ENCODE measurements at places on chromosomes 13 and 19.

DNA sequence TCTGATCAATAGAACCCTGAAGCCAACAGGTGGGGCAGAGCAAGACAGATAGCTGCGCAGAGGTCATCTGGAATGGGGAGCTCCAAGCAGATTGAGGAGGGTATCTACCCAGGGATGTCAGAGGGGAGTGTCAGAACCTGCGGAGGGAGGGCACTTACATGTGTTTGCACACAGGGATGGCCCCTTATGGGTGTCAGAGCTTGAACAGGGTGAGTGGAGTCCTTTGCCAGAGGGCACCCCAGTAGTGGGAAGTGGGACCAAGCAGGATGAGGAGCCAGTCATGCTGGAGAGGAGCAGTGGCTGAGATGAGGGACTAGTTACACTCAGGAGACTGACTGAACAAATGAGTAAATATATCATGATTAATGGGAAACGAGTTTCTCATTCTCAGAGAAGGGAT is 17.0 kb upstream of the SIGLEC14 start:
- no peak for DNase-seq

GRCh38 chr19:16673231-16673630 is 12.3 kb downstream of the TMEM38A start:
- DNase-seq, result no peak

DNA sequence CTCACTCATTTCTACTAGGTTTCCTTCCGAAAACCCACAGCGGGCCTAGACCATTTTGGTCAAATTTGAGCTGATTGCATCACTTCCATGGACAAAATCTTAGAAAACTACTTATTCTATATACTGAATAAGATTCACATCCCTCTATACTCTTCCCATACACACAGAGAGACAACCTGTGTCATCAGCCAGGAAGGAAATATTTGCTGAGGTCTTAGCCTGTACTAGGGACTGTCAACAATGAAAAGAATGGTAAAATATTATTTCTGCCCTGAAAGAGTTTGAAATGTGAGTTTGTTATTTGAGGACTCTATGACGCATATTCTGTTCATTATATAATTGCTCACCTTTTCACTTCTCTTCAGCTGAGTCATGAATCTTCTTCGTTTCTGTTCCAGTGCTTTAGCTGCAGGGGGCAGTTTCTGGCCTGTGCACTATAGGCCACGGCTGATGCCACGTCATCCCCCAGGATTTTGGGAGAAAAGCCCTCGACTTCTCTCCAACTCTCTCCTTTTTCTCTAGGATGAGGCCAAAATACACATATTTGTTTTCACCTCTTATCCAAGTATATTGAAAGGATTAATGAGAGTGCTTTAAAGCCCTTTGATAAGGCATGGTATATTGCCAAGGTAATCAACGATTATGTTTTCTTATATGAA is 47.7 kb downstream of the GSX1 start:
- DNase-seq, result no peak

- no peak for DNase-seq
Measured at GRCh38 chr13:79647533-79647932, 166.6 kb downstream of the NDFIP2 start.

GRCh38 chr19:51983361-51983760 is 3.3 kb downstream of the ZNF350 start:
- no peak for DNase-seq

DNA sequence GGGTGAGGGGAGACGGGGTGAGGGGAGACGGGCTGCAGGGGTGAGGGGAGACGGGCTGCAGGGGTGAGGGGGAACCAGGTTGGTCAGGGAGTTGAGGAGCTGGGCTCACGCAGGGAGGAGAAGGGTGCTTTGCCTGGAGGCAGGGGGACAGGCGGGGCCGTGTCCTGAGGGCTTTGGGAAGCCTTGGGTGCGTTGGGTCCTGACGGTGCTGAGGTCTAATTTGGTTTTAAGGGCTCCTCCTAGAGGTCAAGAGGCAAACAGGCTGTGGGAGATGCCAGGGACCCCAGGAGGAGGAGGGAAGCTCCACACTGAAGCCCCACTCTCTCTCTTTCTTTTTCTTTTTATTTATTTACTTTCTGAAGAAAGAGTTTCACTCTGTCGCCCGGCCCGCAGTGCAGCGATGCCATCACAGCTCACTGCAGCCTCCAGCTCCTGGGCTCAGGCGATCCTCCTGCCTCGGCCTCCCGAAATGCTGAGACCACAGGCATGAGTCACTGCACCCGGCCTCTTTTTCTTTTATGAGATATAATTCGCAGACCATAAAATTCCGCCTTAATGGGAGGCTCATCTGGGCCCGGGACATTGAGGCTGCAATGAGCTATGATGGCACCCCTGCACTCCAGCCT is 9.3 kb upstream of the MISP start:
- DNase-seq, result peak; percentile 45

DNA sequence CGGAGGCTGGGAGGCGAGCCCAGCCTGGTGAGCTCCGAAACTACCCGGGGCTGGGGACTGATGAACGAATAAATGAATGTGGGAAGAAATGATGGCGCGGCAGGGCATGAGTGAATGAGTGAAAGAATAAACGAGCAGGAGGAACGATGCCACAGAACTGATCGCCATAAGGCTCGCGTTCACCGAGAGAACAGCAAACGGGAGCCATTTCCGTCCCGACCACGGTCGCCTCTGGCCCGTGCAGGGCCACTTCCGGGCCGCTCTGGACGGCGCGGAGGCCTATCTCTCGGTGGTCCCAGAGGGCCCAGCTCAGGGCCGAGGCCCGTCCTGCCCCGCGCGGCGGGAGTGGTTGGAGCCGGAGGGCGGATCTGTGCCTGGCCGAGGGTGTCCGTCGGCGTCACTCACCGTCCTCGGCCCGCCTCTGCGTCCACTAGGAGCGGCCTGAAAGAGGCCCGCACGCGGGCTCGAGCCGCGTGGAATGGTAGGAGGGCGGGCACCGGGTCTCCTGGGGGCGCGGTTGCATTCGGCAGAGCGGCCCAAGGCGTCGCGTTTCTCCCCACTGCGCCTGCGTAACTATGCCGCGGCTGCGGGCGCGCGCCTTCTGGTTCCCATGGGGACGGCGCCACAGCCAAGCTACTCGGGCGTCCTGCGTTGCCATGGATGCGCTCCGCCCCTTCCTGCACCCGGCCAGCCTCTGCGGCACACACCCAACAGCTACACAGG is at the start of gene ZNF497:
Gene ZNF497 (minus strand): TSS at position 480 of the 723 bp plus-strand sequence. CDS start 5,116 bp downstream, outside the sequence.
- DNase-seq, result peak; percentile 99

DNA sequence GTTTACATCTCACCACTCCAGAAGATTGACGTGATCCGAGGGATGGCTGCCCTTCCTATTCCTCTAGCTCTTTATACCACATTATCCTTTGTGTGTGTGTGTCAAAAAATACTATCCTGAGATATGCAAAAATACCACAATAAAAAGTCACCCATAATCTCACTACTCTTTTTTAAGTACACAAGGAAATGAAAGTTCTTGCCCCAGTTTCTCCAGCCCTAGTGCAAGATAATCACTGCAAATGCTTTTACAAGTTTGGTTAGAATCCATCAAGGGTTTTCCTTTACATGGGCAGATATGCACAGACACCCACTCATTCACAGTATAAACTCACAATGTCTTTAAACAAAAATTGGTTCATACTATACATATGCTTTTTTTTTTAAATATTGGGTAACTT is 89.3 kb downstream of the DIAPH3 start:
- no peak for DNase-seq
